CD4-positive, alpha-beta T cell treated with Interleukin-4 for 1 hour (primary cell): ENCODE measurements at places on chromosomes 3 and 15.
A peak's percentile ranks its signal among the peaks of the same experiment; 100 is the strongest.

DNA sequence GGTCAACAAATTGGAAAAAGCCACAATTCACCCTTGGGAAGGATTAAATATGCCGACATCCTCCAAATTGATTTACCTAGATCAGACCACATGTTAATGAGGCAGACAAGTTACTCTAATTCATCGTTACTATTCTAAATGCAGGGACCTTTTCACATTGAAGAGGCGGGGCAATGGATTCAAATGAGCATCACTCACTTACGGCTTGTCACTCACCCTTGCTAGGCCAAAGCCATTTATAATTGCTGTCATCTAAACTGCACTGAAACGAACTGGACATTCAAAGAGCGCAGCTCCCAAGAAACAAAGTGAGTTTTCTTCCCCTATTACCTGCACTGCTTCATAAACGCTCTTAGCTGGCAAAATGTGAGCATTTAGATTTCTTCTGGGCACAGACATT is 313.9 kb downstream of the WDR72 start:
- DNase-seq: no peak

DNA sequence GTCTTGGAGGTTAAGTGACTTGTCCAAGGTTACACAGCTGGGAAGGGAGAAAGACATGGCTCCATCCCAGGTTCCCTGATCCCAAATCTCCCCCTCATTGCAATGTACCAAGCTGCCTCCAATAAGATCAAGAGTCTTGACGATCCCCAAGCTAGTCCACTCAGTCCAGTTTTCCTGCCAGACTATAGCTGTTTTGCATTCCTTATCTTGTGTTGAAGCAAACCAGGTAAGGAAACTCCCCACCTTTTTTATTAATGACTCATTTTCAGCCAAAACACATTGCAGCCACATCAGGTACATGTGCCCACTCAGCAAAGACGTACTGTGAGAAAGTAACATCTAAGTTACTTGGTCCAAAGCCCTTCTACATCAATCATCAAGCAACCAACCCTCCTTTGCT is 41.9 kb downstream of the LIPC start:
- DNase-seq: no peak

GRCh38 chr15:47975427-47975826 is 145.4 kb upstream of the SLC24A5 start:
- no peak for DNase-seq

DNA sequence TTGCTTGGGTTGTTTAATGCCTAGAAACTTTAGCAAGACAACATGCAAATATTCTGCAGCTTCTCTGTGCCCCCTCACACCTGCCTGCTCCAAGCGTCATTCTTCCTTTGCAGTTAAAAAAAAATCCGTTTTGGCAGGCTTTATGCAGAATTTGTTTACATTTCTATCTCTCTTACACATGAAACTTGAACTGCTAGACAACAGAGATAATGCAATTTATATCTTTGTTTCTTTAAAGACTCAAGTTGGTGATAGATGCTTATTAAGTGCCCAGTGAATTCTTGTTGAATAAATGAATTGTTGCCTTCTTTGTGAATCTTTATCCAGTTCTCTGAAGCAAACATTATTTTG is 53.2 kb downstream of the CHST2 start:
- no peak for DNase-seq

DNA sequence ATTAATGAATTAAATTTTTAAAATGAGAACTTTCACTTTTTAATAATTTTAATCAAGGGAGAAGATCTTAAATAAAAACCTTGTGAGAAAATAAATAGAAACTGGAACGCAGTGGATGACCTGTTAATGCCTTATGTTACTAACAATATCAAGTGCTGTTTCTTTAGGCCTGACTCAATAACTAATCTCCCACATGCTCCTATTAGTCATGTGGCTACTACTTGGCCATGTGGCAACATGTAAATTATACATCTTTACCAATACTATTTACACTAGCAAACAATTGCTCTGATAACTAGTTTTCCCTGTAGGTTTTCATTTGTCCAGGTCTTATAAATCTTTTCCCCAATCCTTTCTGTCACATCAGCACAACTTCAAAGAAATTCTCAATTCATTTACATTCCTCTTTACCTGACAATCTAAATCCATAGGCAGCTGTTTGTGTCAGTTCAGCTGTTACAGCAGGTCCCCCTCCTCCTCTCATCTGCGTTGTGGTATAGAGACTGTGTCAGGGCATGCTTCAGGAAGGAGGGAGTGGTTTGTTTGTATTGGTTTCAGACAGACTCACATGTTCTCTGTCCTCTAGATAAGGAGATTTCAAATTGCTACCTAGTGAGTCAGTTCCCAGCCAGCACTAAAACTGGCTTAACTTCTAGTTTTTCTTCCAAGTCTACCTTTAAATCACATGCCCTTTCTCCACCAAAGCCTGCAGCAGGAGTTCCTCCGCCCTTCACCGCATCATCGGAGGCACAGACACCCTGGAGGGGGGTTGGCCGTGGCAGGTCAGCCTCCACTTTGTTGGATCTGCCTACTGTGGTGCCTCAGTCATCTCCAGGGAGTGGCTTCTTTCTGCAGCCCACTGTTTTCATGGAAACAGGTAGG is 11.3 kb upstream of the C3orf52 start:
- peak; percentile 47 for DNase-seq

- no peak for DNase-seq
Observed at GRCh38 chr3:129663045-129663446, 56.6 kb upstream of the PLXND1 start.

DNA sequence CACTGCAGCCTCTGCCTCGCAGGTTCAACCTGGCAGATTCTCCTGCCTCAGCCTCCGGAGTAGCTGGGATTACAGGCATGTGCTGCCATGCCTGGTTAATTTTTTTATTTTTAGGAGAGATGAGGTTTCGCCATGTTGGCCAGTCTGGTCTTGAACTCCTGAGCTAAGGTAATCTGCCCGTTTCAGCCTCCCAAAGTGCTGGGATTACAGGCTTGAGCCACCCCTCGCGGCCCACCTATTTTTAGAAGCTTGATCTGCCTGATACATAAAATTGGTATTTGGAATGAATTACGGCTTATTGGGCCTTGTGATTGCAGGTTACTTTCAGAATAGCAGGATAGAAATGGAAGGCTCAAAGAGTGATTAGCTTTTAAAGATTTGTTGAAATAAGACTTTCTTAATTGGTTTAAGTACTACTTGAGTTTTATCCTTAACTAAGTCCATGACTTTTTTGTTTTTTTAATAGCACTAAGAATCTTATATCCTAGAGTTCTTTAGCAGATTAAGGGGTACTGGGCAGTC is 25.0 kb downstream of the GMPS start:
- no peak for DNase-seq

- DNase-seq: no peak
Observed at GRCh38 chr15:77457905-77458265, 37.2 kb downstream of the HMG20A start.

- no peak for DNase-seq
Observed at GRCh38 chr15:63192619-63193206, 3.3 kb downstream of the RAB8B start.

- DNase-seq: no peak
Observed at GRCh38 chr3:156670652-156671051, 3.7 kb upstream of the TIPARP start.

DNA sequence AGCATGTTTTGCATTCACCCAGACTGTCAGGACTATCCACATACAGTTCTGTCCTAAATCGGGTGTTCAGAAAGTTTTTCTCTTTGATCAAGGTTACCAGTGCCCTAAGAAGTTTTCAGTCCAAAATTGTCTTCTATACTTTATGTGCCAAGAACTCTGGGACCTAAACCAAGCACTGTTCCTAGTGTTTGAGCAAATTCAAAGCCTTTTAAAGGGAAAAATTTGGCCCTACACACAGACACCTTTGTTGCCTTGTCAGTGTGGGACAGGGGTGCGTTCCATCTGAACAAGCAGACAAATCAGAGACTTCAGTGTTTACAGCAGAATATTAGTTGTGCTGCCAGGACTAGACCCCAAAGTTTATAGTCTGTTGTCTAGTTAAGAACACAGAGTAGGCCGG is 50.6 kb downstream of the DGKG start:
- DNase-seq: no peak

DNA sequence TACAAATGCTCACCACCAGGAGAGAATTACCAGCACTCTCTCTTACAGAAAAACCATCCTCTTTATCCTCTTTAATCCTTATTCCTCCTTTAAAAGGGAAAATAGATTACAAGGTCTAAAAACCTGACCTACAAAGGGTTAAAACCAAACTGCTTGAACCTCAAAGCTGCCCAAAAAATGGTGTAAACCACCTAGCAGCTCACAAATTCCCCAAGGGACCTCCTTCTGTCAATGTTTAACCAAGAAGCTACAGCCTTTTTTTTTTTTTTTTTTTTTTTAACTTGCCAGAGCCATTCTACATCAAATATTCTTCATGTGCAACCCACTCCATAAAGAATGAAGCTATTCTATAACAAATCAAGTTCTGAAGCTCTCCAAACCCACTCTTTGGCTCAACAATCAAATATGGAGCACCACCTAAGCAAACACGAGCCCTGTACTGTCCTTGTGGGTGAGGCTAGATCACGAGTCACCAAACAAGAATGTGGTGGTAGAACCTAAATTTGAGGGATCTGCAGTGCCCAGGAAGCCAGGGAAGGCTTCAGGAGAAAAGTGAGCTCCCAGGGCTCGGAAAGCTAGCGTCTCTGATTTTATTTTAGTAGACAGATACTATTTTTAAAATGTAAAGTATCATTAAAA is 20.1 kb downstream of the OSBPL10 start:
- no peak for DNase-seq

DNA sequence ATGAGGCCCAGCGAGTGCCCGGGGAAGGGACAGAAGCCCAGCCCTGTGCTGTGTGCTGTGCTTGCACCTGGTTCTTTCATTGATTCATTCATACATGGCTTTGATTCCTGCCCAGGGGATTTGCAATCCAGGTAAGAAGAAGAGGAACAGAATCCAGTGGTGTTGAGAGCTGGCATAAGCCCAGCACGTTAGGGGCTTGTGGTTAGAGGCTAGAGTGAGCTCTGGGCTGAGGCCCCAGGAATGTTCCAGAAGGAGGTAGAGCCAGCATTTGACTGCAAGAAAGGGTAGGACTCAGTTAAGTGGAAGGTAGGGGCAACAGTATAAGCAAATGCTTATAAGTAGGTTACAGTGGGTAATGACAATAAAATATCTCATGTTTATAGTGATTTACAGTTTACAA is 2.3 kb downstream of the VWA5B2 start:
- no peak for DNase-seq

DNA sequence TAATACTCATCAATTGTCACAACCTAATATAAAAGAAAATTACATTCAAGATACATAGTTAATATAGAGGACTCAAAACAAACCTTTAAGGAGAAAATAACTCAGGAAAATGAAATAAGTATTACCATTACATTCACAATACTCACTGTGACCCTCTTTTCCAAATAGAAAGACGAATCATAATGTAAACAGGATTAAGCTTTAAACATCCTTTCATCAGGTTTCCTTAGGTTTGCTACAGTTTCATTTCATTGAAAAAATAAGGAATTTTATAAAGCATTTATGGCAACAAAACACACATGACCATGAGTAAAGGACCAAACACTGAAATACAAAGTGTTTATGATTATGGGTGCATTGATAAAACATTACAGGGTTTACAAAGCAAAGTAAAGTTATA is 162.7 kb downstream of the ALCAM start:
- DNase-seq: no peak

DNA sequence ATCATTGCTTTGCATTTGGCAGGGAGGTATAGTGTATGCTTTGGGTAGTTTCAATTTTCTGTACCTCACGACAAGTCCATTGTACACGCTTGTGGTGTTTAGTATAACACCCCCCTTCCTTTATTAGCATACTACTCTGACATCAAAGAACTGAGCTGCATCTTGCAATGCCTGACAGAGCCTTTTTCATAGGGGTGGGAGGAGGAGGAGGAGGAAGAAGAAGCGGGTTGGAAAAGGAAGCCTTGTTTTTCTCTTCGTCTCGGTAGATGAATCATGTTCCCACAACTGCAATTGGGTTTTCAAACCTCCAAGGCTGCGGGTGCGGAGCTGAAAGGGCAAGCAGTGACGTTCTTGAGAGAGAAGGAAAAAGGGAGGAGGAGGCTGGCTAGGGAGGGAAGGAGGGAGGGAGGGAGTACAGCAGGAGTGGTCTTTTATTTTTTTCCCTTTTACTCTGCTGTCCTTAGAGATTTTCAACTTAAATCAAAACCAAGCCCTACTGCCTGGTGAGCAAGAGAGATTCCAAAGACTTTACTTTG is 175.7 kb downstream of the KLHL25 start:
- peak; percentile 56 for DNase-seq

- DNase-seq: no peak
Observed at GRCh38 chr3:43959498-43960447, 269.0 kb downstream of the ABHD5 start.

DNA sequence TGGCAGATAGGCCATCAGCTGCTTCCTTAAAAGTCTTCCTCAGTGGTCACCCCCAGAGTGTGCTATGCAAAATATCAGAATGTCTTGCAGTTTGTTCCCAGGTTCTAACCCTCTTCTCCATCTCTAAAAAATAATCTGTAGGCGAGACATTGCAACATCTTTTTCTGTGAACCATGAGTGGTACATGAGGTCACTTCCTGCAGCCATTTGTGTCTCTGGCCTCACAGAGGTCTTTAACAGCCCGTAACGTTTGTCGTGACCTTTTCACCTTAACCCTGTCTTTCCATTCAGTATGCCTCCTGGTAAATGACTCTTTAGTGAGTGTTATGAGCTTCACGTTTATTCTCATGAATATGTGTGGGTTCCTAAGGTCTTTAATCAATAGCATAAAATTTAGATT is 145.4 kb downstream of the KLHL25 start:
- DNase-seq: peak; percentile 61

DNA sequence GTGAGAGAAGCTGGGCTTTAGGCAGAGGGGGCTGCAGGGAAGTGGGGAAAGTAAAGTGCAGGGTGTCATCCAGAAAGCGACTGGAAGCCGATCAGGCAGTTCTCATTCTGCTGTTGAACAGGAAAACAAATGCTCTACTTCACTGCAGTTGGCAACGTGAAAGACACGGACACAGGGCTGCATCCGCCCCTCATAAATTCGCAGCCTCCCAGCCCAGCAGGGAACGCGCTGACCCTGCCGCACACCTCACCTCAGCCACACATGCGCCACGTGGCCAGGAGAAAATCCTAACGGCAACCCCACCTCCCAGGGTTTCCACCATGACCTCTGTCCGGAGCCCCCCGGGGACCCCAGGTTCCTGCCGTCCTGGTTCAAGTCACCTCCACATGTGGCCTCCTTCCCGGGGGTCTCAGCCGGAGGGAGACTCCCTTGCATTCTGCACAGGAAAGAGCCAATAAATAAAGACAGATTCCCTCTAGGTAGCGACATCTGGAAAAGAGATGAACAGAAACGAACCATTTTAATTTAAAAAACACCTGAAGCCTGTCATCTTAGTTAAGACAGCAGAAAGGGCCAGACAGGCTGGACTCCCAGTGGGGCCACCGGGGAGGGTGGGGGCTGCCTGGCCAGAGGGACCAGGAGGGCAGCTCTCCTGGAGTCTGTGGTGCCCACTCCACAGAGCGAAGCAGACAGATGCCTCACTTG is 118.7 kb downstream of the TMEM266 start:
- DNase-seq: no peak

- DNase-seq: no peak
Observed at GRCh38 chr3:17489139-17489538, 253.3 kb downstream of the TBC1D5 start.

- no peak for DNase-seq
Observed at GRCh38 chr3:33482111-33482521, 41.9 kb upstream of the UBP1 start.

- no peak for DNase-seq
Observed at GRCh38 chr15:79994615-79995014, 23.6 kb upstream of the BCL2A1 start.
